ENCODE measurements at places on chromosomes 16 and 17. TPM values are rescaled to one million over a fixed set of nuclear protein-coding genes. Genes with fewer than 3 reads are reported as not detected.

GRCh38 chr17:65173284-65173793 lies 36.2 kb downstream of the RGS9 start:
- H3K4me3 ChIP-seq: no peak overlapping the region
- H3K36me3 ChIP-seq: peaks cover 17% of the 10 kb centered on the region
- no peak overlapping the region for H3K27ac ChIP-seq
- H3K27me3 ChIP-seq: no peaks in the 10 kb centered on the region

GRCh38 chr17:51617986-51618385 lies 357.6 kb downstream of the UTP18 start:
- H3K4me1 ChIP-seq: no peaks in the 10 kb centered on the region
- H3K36me3 ChIP-seq: no peaks in the 10 kb centered on the region
- no peak for DNase-seq
- no peak overlapping the region for H3K27ac ChIP-seq

DNA sequence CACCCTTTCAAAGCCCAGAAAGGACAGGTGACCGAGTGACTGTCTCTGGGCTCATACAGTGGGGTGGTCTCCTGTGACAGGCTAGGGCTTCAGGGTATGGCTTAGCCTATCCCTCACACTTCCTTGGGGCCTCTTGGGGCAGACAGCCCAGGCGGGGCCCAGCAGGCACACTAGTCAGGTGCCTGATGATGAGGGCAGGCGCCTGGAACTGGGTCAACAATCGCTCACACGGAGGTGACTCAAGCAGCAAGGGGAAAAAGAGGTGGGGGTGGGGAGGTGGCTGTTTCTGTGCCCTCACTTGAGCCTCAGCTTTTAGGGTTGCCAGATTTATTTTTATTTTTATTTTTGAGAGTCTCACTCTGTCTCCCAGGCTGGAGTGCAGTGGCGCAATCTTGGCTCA lies 6.4 kb upstream of the GRN start:
- no peaks in the 10 kb centered on the region for H3K4me1 ChIP-seq
- no peak overlapping the region for H3K4me3 ChIP-seq
- DNase-seq: no peak
- H3K27ac ChIP-seq: no peak overlapping the region

DNA sequence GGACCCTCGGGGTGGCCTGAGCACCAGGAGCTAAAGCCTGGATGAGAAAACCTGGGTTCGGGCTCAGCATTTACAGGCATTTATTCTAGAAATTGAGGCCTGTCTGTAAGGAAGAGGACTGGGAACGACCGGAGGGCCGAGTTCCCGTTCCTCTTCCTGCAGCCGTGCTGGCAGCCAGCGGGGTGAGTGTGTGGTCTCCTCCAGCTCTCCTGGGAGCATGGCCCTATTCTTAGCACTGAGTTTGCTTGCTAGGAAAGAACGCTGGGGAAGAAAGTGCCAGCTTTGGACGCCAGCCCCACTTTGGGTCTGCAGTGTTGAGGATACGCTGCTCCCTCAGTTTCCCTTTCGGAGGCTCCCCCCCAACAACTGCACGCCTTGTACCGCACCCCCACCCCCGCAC lies 49.6 kb downstream of the MGAT5B start:
- H3K27ac ChIP-seq: no peak overlapping the region
- no peak for DNase-seq
- no peaks in the 10 kb centered on the region for H3K36me3 ChIP-seq
- H3K4me3 ChIP-seq: no peak overlapping the region
- peaks cover 9% of the 10 kb centered on the region for H3K27me3 ChIP-seq
- H3K4me1 ChIP-seq: no peaks in the 10 kb centered on the region

DNA sequence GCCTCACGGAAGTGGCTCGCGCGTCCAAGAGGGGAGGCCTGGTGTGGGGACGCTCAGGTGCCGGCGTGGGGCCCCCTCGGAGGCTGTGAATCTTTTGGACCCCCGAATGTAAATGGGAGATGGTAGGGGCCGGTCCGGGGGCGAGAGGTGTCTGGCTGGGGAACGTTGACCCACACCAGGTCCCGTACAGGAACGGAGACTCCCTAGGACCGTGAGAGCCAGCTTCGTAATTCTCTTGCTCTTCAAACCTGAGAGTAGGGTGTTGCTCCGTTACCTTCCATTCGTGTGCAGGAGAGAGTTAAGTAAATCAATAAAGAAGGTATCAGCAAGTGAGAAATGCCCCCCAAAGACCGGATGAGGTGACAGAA lies 481 bp downstream of the LYRM1 start:
- no peaks in the 10 kb centered on the region for H3K27me3 ChIP-seq
- DNase-seq: no peak
- H3K27ac ChIP-seq: peak overlapping the region; percentile 99
- H3K36me3 ChIP-seq: peaks cover 59% of the 10 kb centered on the region

DNA sequence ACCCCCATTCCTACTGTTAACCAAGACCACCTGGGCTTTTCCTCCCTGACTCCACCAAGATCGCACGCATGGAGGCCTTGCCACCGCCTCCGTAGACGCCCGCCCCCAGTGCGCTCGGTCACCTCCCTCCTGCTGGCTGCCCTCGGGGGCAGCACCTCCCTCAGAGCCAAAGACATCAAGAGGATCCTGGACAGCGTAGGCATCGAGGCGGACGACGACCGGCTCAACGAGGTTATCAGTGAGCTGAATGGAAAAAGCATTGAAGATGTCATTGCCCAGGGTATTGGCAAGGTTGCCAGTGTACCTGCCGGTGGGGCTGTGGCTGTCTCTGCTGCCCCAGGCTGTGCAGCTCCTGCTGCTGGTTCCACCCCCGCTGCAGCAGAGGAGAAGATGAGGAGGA lies 1.2 kb downstream of the EFCAB3 start:
- H3K4me3 ChIP-seq: no peak overlapping the region
- no peaks in the 10 kb centered on the region for H3K36me3 ChIP-seq
- DNase-seq: no peak
- H3K27me3 ChIP-seq: peaks cover 35% of the 10 kb centered on the region
- no peak overlapping the region for H3K27ac ChIP-seq

GRCh38 chr17:36691606-36692005 lies 90.2 kb downstream of the MRM1 start:
- H3K4me1 ChIP-seq: no peaks in the 10 kb centered on the region
- DNase-seq: no peak
- no peak overlapping the region for H3K4me3 ChIP-seq
- peaks cover 40% of the 10 kb centered on the region for H3K27me3 ChIP-seq

DNA sequence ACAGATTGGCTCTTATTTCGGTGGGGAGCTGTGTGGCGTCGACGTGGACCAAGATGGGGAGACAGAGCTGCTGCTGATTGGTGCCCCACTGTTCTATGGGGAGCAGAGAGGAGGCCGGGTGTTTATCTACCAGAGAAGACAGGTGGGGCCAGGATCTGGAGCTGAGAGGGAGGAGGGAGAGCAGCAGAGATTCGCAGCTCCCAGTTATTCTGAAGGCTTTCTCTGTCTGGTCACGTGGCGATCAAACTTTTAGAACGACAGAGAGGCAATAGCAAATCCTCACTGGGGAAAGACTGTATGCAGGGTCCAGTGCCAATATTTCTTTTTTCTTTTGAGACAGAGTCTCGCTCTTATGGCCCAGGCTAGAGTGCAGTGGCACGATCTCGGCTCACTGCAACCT lies 22.2 kb downstream of the ITGAL start:
- no peak overlapping the region for H3K4me3 ChIP-seq
- no peaks in the 10 kb centered on the region for H3K27me3 ChIP-seq
- H3K36me3 ChIP-seq: peaks cover 63% of the 10 kb centered on the region
- H3K4me1 ChIP-seq: peaks cover 34% of the 10 kb centered on the region

DNA sequence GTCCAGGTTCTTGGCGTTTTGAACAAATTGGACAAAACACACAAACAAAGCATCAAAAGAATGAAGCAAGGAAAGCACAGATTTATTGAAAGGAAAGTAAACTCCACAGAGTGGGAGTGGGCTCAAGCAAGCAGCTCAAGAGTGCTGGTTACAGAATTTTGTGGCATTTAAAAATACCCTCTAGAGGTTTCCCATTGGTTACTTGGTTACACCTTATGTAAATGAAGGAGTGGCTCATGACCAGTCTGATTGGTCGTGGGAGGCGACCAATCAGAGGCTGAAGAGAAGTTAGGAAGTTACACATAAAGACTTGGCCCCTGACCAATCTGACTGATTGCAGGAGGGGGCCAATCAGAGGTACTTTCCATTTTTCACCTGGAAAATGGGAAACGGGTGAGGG lies 1373.8 kb upstream of the GOT2 start:
- no peak overlapping the region for H3K4me3 ChIP-seq
- H3K36me3 ChIP-seq: no peaks in the 10 kb centered on the region
- H3K27ac ChIP-seq: no peak overlapping the region
- no peaks in the 10 kb centered on the region for H3K4me1 ChIP-seq
- no peaks in the 10 kb centered on the region for H3K27me3 ChIP-seq

- no peaks in the 10 kb centered on the region for H3K36me3 ChIP-seq
- no peaks in the 10 kb centered on the region for H3K27me3 ChIP-seq
- no peaks in the 10 kb centered on the region for H3K4me1 ChIP-seq
- DNase-seq: no peak
- H3K27ac ChIP-seq: no peak overlapping the region
Observed at GRCh38 chr16:64540434-64540833, 581.4 kb downstream of the CDH11 start.

GRCh38 chr16:78106686-78107085 lies 7.2 kb downstream of the WWOX start:
- H3K4me3 ChIP-seq: no peak overlapping the region
- H3K4me1 ChIP-seq: peaks cover 8% of the 10 kb centered on the region
- H3K36me3 ChIP-seq: peaks cover 11% of the 10 kb centered on the region
- no peak overlapping the region for H3K27ac ChIP-seq
- DNase-seq: no peak
- no peaks in the 10 kb centered on the region for H3K27me3 ChIP-seq

DNA sequence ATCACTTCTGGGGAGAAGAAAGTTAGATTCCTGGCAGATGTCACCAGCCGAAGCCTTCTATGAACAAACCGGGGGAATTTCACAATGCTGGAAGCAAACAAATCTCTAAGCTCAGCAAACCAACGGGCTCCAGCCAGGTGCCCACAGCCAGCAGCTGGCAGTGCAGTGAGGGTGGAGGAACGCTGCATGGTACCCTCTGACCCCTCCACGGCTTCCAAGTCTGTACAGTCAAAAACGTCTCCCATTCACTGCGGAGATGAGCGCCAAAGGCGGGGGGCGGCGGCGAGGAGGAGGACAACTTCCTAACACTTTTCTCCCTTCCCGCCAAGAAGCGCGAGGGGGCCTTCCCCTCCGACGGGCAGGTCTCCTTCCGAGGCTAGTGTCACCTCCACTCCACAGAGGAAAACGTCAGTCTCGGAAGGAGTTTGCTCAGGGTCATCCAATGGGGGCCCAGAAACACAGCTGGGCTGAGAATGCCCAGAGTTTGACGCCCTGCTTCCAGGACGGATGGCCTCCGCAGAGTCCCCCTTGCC lies 924 bp downstream of the ZNF598 start:
- peak overlapping the region; percentile 84 for H3K27ac ChIP-seq
- peaks cover 45% of the 10 kb centered on the region for H3K4me1 ChIP-seq
- peaks cover 3% of the 10 kb centered on the region for H3K36me3 ChIP-seq
- peak; percentile 64 for DNase-seq
- H3K27me3 ChIP-seq: no peaks in the 10 kb centered on the region

GRCh38 chr16:324451-325334 lies 27.8 kb downstream of the AXIN1 start:
- peaks cover 6% of the 10 kb centered on the region for H3K27me3 ChIP-seq
- peaks cover 43% of the 10 kb centered on the region for H3K4me1 ChIP-seq
- peak overlapping the region; percentile 0 for H3K4me3 ChIP-seq
- H3K27ac ChIP-seq: peak overlapping the region; percentile 57
- DNase-seq: peak; percentile 63

DNA sequence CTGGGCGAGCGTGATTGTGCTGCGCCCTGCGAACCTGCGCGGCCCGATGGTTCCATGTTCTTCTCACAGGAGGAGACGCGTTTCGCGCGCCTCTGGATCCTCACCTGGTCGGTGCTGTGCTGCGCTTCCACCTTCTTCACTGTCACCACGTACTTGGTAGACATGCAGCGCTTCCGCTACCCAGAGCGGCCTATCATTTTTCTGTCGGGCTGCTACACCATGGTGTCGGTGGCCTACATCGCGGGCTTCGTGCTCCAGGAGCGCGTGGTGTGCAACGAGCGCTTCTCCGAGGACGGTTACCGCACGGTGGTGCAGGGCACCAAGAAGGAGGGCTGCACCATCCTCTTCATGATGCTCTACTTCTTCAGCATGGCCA lies 1.0 kb downstream of the FZD2 start:
- no peak overlapping the region for H3K27ac ChIP-seq
- peaks cover 21% of the 10 kb centered on the region for H3K4me1 ChIP-seq
- no peak for DNase-seq
- no peaks in the 10 kb centered on the region for H3K36me3 ChIP-seq

- no peaks in the 10 kb centered on the region for H3K4me1 ChIP-seq
- no peaks in the 10 kb centered on the region for H3K36me3 ChIP-seq
- H3K4me3 ChIP-seq: no peak overlapping the region
- DNase-seq: no peak
Observed at GRCh38 chr17:79593636-79594035, 17.2 kb downstream of the RBFOX3 start.

DNA sequence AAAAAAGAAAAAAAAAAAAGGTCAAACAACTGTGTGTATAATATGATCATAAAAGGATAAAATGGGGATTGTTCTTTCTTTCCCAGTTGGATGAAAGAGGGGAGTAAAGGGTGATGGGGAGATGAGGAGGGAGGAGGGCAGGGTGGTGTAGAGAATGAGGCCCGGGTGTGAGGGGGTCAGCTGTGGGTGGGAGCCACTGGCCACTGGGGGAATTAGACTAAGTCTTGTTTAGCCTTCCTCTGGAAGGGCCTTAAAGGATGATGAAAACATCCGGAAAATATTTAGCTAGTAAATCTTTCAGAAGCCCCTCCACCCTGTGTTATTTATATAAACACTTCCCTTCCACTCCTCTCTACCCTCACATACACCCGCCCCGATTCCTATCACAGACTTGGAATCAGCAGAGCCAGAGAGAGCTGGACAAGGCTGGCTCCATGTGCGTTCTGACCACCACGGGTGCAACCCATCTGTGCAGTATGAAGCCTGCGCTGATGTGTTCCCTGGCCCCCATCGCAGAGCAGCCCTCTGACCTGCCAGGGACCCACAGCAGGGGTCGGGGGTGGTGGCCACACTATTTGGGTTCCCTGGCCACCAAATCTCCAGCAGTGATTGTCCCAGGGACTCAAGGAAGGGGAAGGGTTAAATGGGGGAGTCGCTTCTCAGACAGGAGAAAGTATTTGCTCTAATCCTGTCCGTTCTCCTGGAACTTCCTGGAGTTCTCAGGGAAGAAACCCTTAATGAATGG lies 72.7 kb downstream of the GAS7 start:
- H3K4me1 ChIP-seq: peaks cover 15% of the 10 kb centered on the region
- H3K27ac ChIP-seq: no peak overlapping the region
- no peak for DNase-seq
- no peaks in the 10 kb centered on the region for H3K27me3 ChIP-seq
- no peak overlapping the region for H3K4me3 ChIP-seq
- H3K36me3 ChIP-seq: no peaks in the 10 kb centered on the region

The RHBDL1 gene
- total RNA-seq: 0.37 TPM

The GAST gene
- total RNA-seq: not detected

The SMG6 gene
- 46.7 TPM for total RNA-seq

The MCRIP2 gene
- total RNA-seq: 42.5 TPM

The KRT9 gene
- not detected for total RNA-seq

The CLEC3A gene
- not detected for total RNA-seq

The C17orf50 gene
- not detected for total RNA-seq

The OR2C1 gene
- total RNA-seq: not detected

Data from activated CD8-positive, alpha-beta memory T cell treated with anti-CD3 and anti-CD28 coated beads, Interleukin-2, amount 10 ng/mL, durations not matched to agents 7 days and 5 days (primary cell).